Stimulated activated CD8-positive, alpha-beta memory T cell treated with anti-CD3 and anti-CD28 coated beads, Interleukin-7, amount 100 ng/mL, for 1 hour (primary cell): ENCODE measurements at places on chromosomes 2 and 18.

DNA sequence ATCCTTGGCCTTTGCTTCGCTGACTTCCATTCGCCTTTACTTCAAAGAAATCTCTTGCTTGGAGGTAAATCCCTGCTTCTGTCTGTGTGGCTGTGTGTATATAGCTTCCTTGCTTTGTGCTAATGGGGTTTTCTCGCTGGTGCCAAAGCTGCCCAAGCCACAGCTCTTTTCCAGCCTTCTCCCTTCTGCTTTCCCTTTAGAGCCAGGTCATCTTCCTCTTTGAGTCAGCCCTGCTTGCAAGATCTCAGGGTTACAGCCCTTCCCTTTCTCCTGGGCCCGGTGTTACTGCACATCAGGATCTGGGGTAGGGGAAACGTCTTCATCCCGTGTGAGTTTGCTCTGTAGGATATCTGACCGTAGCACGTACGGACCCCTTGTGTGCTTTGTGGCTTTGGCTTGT is 19.1 kb downstream of the EIF4E2 start:
- no peak for DNase-seq

DNA sequence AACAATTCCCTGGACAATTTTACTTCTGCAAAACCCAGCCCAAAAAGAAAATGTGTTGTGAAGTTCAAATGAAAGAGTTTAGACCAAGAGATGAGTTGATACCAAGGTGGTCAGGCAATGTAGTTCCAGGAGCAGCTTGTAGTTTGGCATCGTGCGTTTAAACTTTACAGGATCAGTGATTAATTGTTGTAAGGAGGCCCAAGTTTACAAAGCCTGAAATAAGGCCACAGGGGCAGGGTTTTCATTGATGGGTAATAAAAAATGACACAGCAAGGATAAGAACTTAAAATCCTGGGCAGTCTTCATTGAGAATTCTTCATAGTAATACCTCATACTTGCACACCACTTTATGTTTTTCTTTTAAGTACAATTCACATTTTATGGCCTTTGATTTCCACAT is 463.9 kb upstream of the HNRNPA3 start:
- DNase-seq, result no peak

GRCh38 chr2:69395866-69396265 is 8.8 kb upstream of the GFPT1 start:
- DNase-seq, result no peak

- no peak for DNase-seq
Observed at GRCh38 chr2:85584354-85584856, at the start of gene VAMP5. VAMP5 (plus strand) TSS chr2:85584431; CDS start chr2:85584491, 60 bp downstream.

GRCh38 chr18:25510096-25510495 is 158.1 kb upstream of the ZNF521 start:
- no peak for DNase-seq

- DNase-seq, result no peak
Observed at GRCh38 chr2:128490881-128491691, 172.4 kb upstream of the HS6ST1 start.

DNA sequence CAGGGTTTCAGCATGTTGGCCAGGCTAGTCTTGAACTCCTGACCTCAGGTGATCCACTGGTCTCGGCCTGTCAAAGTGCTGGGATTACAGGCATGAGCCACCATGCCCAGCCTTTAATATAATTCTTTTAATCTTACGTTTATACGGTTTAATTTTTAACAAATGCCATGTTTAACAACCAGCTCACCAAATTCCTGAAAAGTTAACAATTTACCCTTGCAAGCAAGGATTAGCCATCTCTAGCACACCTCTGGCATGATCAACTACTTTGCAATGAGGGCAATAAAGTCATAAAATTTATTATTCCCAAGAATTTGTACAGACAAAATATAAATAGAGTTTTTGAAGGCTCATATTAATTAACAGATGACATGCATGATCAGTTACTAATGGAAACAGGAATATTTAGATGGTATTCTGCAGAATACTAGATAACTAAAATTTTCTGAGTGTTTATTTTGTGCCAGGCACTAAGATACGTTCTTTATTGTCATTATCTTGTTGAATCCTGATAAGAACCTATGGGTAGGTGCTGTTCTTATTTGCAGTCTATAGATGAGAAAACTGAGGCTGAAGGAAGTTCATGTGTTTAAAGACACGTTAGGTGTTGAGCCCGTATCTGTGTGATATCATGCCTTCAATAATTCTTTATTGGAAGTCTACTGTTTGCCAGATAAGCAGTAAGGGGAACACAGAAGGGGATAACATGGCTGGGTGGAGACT is 190.1 kb downstream of the CDCA7 start:
- no peak for DNase-seq

GRCh38 chr2:121253674-121254240 is 31.2 kb downstream of the TFCP2L1 start:
- no peak for DNase-seq

DNA sequence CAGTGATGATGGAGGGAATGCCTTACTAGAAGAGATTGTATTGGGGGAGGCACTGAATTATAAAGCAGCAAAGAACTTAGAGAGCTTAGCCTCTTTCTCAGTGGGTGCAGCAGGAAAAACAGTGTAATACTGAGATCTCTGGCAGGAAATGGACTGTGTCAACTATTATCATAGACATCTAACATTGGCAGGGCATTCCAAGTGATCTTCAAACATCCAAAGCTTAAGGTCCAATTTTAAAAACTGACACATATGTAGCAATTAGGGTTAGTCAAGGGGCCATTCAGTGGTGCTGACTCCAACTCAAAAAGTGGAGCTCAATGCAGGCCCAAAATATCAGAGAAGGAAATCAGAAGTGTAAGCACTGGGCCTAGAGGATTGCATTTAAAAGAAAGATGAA is 106.6 kb upstream of the DDX18 start:
- DNase-seq, result no peak
